RKO (cell line): ENCODE measurements at places on chromosomes 3 and 15.

DNA sequence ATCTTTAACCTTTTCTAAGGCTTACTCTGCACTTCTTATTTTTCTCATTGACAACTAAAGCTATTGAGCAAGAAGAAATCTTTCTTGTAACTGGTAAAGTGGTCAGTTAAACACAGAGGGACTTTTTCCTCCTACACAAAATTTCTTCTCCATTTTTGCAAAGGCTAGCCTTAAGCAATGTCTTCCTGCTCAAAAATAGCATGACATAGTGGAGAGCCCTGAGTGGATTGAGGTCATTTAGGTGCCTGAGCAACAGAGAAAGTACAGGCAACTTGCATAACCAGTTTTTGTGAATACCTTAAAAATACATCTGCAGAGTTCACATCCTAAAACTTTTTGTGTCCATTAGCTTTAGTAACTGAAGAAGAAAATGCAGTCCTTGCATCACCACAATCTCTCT lies 144.7 kb upstream of the TTC14 start:
- DNase-seq, result no peak

DNA sequence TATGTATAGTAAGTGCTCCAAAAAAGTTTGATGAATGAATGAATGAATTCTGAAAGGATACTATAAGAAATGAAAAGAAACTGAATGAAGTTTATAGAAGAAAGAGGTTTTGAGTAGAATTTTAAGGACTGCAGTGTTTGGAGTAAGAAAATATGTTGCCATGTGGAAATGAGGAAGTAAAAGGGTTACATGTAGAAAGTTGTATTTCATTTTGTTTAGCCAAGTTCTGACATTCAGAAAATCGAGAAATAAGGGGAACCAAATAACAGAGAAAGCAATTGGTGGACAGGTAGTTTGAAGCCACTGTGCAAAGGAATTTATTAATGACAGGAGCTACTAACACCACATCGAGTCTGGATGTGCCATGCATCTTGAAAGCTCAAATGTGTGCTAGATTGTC lies 200.7 kb downstream of the SATB1 start:
- no peak for DNase-seq

DNA sequence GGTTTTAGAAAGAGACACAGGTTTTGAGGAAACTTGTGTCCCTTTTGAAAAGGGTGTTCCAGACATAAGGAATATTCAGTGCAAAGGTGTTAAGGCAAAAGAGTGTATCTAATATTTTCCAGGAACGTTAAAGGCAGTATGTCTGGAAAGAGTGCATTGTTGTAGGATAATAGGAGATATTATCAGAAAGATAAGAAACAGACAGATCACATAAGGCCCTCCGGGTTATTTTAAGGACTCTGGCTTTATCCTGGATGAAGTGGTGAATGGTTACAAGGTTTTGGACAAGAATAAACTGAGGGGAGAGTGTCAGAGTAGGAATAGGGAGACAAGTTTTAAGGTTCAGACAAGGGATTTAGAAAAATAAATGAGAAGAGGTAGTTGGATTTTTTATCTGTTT lies 493.7 kb upstream of the GRM7 start:
- no peak for DNase-seq

DNA sequence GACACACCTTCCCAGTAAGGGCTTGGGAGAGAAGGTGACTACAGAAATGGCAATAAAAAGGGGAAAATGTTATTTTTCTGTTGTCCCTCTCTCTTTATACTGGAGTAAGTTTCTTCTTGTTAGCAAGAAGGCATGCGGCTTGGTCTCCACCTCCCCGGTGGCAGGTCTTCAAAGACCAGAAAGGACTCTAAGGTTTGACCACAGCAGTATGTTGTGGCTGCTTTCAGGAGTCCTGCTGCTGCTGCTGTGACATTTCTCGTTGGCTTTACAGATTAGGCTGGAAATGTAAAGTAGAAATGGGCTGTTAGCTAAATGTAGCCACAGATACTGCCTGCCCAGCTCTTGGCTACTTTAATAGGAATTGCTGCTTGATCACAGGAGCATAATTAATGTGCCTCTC lies 175.8 kb upstream of the ZBTB20 start:
- no peak for DNase-seq

DNA sequence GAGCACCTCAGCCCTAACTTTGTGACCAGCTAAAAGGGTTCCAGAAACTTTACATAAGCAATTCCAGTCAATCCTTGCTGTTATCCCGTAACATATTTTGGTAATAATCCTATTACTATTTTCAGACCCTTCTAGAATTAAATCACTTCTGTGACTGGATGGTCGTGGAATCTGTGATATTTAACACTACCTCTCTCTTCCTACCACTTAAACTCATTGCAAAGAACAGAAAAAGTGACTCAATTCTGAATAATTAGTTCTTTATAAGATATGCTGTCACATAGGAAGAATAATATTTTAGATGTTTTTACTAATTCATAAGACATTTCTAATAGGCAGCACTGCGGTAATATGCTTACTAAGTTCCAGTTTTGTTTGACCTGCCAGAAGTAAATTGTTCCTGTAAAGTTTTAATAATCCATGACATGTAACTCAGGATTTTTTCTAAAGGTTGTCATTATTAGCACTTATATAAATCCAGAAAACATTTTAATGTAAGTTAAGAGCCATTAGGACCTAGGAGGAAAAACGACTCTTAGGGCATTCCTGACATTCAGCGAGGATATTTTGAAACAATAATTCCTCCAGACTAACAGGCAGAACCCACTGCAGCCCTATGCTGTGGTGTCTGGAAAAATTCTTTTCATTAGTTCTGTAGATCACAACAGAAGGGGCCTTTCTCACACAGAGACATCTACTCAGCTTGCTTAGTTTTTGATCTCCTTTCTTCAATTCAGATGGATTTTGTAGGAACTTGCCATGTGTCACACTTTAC lies 113.3 kb upstream of the MBNL1 start:
- no peak for DNase-seq
